Thoracic aorta (tissue), 2 donors: ENCODE measurements at places on chromosomes 16 and 17. TPM values are rescaled to one million over a fixed set of nuclear protein-coding genes. Genes with fewer than 3 reads are reported as not detected.

- H3K4me3 ChIP-seq, result no peak overlapping the region
- DNase-seq, result no peak
- H3K36me3 ChIP-seq, result no peaks in the 10 kb centered on the region
- H3K4me1 ChIP-seq, result no peaks in the 10 kb centered on the region
- no peaks in the 10 kb centered on the region for H3K27me3 ChIP-seq
These were observed 16.7 kb downstream of the C16orf54 start for GRCh38 chr16:29729116-29729521.

DNA sequence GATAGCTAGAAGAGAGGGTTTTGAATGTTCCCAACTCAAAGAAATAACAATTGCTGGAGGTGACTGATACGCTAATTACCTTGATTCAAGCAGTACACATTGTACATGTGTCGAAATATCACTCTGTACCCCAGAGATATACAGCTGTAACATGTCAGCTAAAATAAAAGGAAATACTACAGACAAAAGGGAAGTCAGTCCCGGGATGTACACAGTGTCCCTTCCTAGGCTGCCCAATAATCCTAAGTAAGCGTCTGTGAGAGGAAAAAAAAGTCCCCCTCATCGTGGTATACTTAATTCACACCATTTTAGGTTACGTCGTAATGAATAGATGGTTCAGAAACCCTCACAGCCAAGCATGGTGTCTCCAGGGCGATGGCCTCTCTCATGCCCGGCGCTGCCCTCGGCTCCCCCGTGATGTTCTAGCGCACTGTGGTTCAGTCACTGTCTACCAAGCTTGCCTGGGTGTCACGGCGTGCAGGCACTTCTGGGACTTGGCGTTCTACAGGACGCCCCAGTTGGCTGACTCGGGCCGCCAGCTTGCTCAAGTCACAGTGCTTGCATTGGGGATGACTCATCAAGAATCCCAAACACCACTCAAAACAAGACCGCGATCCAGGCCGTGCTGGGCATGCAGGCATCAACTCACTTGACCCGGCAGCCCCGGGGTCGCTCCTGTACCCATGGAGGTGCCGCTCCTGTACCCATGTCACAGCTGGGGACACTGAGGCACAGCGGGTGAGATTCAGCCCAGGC is 27.6 kb downstream of the CCDC40 start:
- peak overlapping the region; percentile 55 for H3K27ac ChIP-seq
- H3K36me3 ChIP-seq, result no peaks in the 10 kb centered on the region
- no peaks in the 10 kb centered on the region for H3K4me1 ChIP-seq
- H3K4me3 ChIP-seq, result no peak overlapping the region
- H3K27me3 ChIP-seq, result no peaks in the 10 kb centered on the region

DNA sequence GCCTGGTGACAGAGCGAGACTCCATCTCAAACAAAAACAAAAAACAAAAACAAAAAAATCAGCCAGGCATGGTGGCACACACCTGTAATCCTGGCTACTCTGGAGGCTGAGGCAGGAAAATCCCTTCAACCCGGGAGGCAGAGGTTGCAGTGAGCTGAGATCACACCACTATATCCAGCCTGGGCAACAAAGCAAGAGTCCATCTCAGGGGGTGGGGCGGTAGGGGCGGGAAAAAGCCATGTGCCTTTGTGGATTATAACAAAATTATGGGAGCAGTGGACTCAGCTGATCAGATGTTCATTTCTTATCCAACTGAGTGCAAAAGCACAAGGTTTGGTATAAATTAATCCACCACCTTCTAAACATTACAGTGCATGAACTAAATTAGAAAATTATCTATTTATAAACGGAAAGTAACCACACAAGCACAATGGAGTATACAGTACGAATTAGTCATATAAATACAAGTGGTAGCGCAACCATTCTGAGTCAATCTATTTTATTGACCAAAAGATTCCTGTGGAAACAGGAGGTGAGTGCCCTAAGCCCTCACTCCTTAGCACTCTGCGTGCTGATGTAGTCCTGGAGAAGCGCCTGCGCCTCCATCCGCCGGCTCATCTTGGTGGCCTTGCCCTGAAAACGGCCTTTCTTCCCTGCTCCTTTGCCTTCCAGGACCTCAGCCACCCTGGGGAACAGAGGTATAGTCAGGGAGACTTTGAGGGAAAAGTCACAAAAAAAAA is 14.0 kb downstream of the AARSD1 start:
- DNase-seq, result no peak
- no peak overlapping the region for H3K4me3 ChIP-seq
- no peak overlapping the region for H3K27ac ChIP-seq
- H3K36me3 ChIP-seq, result peaks cover 49% of the 10 kb centered on the region

TEKT1 gene
- not detected for total RNA-seq

DNA sequence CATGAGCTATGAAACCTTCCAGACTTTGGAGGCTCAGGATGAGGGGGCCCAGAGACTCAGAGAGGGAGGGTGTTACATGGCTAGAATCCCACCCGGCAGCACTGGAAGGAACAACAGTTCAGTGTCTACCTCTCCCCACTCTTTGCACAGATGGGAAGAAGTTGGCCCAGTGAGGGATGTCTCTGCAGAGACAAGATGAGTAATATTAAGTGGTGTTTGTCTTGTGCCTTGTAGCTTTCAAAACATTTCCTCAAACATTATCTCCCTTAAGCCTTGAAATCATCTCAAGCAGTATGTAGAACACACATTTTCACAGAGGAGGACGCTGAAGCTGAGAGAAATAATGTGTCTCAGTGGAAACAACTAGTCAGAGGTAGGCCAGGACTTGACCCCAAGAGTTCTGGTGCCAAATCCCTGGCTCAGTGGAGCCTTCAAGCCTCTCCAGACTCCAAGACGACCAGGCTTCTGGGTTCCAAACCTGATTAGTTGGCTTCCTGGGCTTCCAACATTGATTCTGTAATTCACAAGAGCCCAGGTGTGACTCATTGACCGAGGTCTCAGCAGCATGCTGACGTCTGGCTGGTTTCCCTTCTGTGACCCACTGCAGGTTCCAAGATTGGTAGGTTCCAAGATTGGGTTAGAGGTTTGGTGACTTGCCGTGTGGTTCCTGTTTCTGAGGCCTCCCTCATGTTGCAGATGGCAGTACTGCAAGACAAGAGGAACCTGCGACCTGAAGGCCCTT is 7.4 kb downstream of the RNF112 start:
- peak overlapping the region; percentile 9 for H3K27ac ChIP-seq
- H3K4me1 ChIP-seq, result no peaks in the 10 kb centered on the region
- no peaks in the 10 kb centered on the region for H3K36me3 ChIP-seq
- no peaks in the 10 kb centered on the region for H3K27me3 ChIP-seq
- DNase-seq, result no peak

DNA sequence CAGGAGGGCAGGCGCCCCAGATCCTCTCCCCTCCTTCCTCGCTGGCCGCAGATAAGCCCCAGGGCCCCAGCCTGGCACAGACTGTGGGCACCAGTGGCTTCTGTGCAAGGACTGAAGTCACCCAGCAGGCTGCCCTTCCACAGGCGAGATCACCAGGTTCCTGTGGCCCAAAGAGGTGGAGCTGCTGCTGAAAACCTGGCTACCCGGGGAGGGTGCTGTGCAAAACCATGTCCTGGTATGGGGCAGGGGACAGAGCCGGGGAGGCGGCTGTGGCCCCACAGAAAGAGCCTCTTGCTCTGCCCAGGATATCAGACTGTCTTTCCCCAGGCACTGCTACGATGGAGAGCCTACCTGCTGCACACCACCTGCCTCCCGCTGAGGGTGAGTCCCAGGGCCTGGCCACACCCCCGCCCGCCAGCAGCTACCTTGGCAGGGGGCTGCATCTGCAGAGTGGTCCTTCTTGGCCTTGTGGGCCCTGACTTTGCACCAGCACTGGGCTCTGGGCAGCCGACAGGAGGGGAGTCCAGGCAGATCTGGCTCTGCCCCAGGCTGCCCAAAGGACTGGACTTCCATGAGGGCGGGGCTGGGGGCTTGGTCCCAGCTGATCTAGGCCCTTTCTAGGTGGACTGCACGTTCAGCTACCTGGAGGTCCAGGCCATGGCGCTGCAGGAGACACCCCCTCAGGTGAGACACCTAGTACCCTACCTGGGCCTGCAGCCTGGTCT is 615 bp downstream of the CARMIL2 start:
- H3K27ac ChIP-seq, result no peak overlapping the region
- DNase-seq, result no peak
- H3K4me3 ChIP-seq, result peak overlapping the region; percentile 61

SLC38A8 gene
- total RNA-seq, result not detected

TLCD3B gene
- not detected for total RNA-seq

DNA sequence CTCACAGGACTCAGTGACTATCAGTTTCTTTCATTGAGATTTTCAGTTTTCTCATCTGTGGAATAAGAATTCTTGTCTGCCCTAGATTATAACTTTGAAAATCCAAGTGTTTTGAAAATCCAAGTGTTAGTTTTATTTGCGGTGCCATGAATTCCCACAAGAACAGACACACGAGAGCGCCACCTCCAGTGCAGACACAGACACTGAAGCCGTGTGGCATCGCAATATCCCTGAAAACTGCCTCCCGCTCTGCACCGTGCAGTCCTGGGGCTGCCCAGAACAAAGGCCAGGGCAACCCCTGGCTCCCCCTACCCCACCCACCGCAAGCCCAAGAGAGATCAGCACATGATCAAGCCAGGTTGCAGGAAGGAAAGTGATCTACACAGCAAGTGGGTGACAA is 229.5 kb upstream of the ASIC2 start:
- DNase-seq, result no peak
- no peak overlapping the region for H3K4me3 ChIP-seq
- no peaks in the 10 kb centered on the region for H3K27me3 ChIP-seq
- H3K36me3 ChIP-seq, result no peaks in the 10 kb centered on the region
- H3K27ac ChIP-seq, result no peak overlapping the region

ATAD5 gene
- total RNA-seq, result 0.81 TPM

- H3K27ac ChIP-seq, result no peak overlapping the region
- H3K36me3 ChIP-seq, result peaks cover 13% of the 10 kb centered on the region
- no peaks in the 10 kb centered on the region for H3K27me3 ChIP-seq
- peaks cover 67% of the 10 kb centered on the region for H3K4me1 ChIP-seq
These were observed 17.1 kb downstream of the C1QTNF1 start for GRCh38 chr17:79041041-79041570.

TLCD2 gene
- 7.3 TPM for total RNA-seq

- no peaks in the 10 kb centered on the region for H3K36me3 ChIP-seq
- no peak for DNase-seq
- no peaks in the 10 kb centered on the region for H3K4me1 ChIP-seq
- H3K27me3 ChIP-seq, result no peaks in the 10 kb centered on the region
- H3K27ac ChIP-seq, result no peak overlapping the region
These were observed 35.3 kb downstream of the TMEM132E start for GRCh38 chr17:34614698-34615097.

DNA sequence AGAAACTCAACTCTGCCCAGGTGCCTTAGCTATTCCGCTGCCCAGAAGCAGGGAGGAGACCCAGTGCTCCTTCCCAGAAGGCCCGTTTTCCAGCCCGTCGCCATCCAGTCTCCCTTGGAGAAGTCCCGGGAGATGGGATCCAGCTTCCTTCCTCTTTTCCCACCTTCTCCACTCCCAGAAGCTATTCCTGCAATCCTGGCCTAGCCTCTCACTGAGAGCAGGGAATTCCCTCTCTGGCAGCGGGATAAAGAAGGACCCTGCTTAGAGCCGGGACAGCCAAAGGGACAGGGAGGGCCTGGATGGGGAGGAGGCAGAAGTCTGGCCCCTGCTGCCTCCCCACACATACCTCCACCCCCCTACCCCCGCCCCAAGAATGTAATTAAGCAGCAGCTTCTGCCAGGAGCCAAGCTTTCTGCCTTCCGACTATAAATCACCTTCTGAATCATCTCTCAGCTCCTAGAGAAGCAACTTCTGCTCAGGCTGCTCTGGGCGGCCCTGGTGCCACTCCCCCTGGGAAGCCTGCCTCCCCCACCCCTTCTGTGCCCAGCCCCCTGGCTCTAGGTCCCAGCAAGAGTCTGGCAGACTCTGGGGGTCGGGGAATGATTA is 6.4 kb downstream of the WNT3 start:
- no peak overlapping the region for H3K27ac ChIP-seq
- H3K27me3 ChIP-seq, result no peaks in the 10 kb centered on the region
- DNase-seq, result no peak
- H3K4me3 ChIP-seq, result no peak overlapping the region

KRT28 gene
- total RNA-seq, result not detected

GRCh38 chr17:59513934-59514841 is 51.2 kb upstream of the DHX40 start:
- H3K36me3 ChIP-seq, result no peaks in the 10 kb centered on the region
- no peaks in the 10 kb centered on the region for H3K27me3 ChIP-seq
- H3K4me1 ChIP-seq, result no peaks in the 10 kb centered on the region
- H3K4me3 ChIP-seq, result no peak overlapping the region
- no peak for DNase-seq

DNA sequence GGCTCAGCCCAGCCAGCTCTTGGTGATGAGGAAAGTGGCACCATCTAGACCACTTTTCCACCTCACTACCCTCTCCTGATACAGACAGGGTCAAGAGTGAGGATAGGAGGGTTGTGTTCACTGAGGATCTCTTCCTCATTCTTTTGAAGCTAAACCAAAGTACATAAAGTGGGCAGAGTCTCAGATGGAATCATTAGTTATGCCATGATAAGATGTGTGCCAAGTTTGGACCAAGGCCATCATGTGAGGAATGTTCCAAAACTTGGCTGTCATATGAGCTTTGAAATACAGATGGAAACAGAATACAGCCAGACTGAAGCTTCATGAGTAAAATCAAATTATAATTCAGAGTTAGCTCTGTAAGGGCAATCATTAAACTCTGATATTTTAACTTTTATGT is 37.2 kb downstream of the ACSM1 start:
- H3K4me1 ChIP-seq, result no peaks in the 10 kb centered on the region
- H3K36me3 ChIP-seq, result no peaks in the 10 kb centered on the region
- no peaks in the 10 kb centered on the region for H3K27me3 ChIP-seq
- no peak for DNase-seq
- H3K27ac ChIP-seq, result peak overlapping the region; percentile 15

DNA sequence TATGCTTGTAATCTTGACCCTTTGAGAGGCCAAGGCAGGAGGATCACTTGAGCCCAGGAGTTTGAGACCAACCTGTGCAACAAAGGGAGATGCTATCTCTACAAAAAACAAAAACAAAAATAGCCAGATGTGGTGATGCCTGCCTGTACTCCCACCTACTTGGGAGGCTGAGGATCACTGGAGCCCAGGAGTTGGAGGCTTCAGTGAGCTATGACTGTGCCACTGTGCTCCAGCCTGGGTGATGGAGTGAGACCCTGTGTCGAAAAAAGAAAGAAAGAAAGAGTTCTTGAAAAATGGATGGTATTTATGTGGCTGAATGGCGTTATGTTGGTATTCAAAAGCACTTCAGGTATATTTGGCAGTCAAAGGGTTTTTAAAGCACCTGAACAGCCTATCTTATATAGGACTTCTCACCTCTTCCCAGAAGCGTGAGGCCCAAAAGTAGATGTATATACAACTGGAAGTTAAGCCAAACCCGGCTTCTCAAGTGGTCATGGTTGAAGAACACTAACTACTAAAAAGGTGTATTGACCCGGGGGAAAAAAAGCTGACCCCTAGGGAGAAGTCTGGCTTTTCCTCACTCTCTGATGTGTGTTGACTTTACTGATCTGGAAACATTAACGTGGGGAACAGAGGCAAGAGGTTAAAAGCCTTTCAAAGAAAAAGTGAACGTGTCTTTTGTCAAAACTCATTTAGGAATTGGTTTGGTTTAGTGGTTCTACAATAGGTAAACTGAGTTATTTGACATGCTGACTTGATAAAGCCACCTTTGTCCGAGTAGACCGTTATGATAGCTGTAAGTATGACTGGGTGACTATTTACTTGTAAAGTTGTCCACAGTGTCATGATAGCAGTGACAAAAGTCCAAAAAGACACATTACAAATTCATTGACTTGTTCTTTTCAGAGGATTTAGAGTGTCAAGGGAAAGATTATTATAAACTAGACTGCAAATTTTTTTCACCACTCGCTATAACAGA is 183.4 kb downstream of the IRX3 start:
- no peaks in the 10 kb centered on the region for H3K4me1 ChIP-seq
- H3K27me3 ChIP-seq, result no peaks in the 10 kb centered on the region
- H3K36me3 ChIP-seq, result no peaks in the 10 kb centered on the region
- DNase-seq, result no peak
- no peak overlapping the region for H3K27ac ChIP-seq
